ENCODE measurements at places on chromosomes 16 and 17.

GRCh38 chr17:39661744-39662541 is 3.2 kb upstream of the TCAP start:
- DNase-seq = no peak

- DNase-seq = no peak
These were observed 86.9 kb downstream of the SEC14L1 start for GRCh38 chr17:77227461-77228240.

- DNase-seq = no peak
These were observed 7.4 kb downstream of the KIFC3 start for GRCh38 chr16:57794849-57795430.

DNA sequence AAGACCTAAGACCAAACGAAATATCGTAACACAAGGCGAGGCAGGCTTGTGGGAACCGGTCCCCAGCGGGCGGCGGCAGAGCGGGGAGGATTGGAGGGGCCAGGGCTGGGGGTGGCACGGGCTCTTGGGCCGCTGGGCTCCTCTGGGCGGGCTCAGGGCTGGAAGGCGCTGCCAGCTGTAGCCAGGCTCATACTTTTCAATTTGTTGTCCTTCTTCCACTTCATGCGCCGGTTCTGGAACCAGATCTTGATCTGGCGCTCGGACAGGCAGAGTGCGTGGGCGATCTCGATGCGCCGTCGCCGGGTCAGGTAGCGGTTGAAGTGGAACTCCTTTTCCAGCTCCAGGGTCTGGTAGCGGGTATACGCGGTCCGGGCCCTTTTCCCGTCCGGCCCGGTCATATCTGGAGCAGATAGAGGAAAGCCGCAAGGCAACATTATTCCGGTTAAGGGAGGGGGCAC is 1.5 kb downstream of the HOXB5 start:
- no peak for DNase-seq

DNA sequence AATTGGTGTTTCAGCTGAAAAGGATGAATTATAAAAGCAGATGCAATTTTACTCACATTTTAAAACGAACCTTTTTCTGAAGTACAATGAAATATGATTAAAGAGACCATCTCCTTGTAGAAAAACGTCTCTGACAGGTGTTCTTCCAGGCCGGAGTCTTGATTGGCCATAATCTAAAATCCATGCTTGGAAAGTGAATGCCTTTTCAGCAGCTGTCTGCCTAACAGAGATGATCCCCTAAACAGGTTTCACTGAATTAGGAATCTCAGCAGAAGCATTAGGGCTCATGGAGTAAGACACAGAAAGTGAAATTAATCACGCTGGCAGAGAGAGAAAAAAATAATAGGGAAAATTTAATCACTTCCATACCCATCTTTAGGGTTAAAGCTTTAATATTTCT is 39.3 kb upstream of the IRX5 start:
- DNase-seq = no peak

GRCh38 chr17:40361063-40361924 is 3.2 kb downstream of the GJD3 start:
- peak; percentile 58 for DNase-seq

GRCh38 chr17:64531955-64532371 is 25.2 kb downstream of the CEP95 start:
- DNase-seq = no peak

GRCh38 chr17:1431631-1432104 is 24.4 kb downstream of the CRK start:
- DNase-seq = no peak

GRCh38 chr17:78737332-78737731 is 44.7 kb downstream of the CYTH1 start:
- no peak for DNase-seq

DNA sequence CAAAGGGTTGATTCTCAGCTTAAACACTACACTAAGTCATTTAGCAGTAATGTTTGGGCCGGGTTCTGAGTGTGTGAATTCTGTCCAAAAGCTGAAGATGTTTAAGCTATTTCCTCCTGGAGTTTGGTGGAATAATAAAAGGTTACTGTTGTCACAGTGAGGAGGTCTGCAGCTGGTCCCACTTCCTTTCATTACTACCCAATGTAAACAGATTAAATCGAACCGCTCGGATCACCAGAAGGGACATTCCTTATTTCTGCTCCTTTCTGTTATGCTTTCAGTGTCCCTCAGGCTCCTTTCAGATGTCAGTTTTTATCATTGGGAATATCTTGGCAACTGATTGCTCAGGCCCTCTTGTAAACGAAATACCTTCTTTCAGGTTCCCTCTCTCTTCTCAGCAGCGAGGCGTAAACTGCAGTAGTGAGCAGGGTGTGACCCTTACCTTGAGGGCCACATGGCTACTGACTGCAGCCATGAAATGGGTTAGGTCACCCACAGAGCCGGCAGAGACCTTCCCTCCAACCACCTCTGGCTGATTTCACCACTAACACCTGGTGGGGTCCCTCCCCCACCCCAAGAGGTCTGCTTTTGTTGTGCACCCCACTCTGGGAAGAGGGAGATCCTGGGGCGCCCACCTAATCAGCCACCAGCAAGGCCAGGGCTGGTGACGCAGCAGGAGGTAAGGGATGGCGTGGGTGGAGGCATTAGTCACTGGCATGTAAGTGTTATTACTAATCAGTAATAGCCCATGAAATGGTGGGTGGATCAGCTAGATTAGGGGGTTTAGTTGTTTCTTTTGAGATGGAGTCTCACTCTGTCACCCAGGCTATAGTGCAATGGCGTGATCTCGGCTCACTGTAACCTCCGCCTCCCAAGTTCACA is 117.6 kb downstream of the VPS53 start:
- DNase-seq = no peak

DNA sequence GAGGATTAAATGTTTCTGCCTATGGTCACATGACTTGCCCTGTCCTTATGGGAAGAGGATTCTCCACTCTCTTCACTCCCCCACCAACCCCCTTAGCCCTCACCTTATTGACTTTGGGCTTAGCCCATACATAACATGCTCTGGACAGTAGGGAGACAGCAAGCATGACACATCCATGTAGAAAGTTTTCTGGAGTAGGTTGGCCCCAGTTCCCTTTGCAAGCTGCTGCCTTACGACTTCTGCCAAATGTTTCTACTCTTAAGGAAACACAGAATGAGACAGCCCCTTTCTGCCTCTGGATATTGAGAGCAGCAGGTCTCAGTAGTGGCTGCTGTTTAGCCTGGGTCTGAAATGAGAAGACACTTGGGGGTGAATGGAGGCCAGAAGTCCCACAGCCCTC is 282.2 kb downstream of the MAP2K6 start:
- no peak for DNase-seq

GRCh38 chr17:31522284-31522931 is 130.9 kb downstream of the RAB11FIP4 start:
- DNase-seq = no peak

DNA sequence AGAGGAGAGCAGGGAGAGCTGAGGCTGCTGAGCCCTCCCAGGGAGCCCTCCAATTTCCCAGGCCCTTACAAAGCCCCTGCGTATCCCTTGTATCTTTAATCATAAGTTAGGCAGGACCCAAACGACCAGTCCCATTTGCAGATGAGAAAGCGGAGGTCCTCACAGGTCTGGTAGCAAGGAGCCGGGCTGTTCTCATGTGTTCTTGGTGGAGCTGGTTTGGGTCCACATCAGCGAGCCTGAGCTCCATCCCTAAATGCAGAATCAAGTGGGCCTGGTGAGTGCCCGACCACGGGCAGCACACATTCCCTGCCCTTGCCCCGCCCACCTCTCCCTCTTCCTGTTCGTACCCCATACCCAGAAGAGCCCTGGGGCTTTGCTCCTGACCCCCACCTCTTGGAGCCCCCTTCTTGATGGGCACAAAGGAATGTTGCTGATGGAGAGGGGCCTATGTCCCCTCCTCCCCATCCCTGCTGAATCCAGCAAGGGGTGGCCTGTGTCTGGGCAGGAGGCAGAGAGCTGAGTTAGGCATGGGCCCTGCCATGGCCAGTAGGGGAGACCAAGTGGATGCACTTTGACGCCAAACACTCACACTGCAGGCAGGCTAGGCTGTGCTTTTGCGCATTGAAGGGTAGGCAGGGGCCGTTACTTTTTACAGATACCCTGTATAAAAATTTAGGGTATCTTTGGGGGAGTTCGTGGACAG is 18.3 kb upstream of the ADCY7 start:
- DNase-seq = peak; percentile 53

- DNase-seq = no peak
These were observed 7.2 kb downstream of the RASL10B start for GRCh38 chr17:35738519-35739133.

DNA sequence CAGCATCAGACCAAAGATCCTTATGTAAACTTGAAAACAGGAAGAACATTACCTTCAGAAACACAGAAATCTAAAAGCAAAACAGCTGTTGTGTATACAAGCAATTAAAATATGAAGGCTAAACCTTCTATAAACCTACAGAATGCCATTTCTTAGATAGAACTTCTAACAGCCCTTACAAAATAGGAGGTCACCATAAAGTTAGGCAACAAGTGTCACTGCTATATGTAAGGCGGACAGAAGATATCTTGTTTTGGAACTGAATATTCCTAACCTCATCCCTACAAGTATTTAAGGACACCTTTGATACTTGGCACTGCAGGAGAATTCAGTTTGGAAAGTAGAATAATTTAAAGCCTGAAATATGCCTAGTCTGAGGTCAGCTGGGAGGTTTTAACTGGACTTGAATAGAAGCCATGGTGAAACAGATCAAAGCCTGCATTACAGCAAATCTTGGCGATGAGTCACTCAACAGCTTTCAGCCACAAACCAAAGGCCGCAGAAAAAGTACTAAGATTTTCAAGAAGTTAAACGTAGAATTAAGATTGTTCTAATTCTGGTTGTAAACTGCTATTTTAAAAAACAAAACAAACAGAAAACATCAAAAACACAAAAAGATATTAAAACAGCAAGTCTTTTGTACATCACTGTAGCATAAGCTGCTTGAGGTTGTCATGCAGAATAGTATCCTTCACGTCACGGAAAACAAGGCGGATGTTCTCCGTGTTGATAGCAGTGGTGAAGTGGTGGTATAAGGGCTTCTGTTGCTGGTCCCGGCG is 42.7 kb downstream of the GNA13 start:
- peak; percentile 77 for DNase-seq

GRCh38 chr16:15618392-15618791 is 24.6 kb downstream of the MARF1 start:
- DNase-seq = no peak

DNA sequence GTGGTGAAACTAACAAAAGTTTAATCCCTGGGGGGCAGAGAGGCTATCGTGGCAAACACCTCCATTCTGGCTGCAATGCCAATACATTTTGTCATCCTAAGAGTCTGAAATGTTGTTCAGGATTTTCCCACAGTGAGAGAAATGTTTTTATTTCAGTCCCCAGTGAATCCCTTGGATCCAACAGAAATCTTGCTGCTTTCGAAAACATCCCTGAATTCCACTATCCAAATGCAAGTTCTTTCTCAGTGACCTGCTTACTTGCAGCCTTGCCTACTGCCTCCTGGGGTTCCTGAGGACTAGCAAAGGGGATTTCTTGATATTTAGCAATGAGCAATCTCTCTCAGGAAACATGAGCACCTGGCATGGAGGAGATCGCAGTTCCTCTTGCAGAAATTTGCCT is 202.1 kb upstream of the IRX3 start:
- DNase-seq = no peak

DNA sequence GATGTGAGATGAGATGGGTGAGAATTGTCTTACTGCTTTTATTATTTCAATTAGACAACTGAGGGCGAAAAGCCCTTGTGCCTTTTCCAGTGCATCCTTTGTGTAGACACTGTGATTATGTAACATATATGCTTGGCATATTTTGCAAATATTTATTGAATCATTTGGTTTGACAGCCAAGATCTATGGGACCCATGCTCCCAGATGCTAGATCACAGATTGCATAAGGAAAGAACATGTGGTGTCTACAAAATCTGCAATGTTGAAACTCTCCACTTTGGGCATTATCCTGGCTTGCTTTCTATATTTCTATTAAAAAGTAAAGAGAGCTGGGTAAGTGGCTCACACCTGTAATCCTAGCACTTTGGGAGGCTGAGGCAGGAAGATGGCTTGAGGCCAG is 4.8 kb upstream of the COG1 start:
- DNase-seq = no peak

DNA sequence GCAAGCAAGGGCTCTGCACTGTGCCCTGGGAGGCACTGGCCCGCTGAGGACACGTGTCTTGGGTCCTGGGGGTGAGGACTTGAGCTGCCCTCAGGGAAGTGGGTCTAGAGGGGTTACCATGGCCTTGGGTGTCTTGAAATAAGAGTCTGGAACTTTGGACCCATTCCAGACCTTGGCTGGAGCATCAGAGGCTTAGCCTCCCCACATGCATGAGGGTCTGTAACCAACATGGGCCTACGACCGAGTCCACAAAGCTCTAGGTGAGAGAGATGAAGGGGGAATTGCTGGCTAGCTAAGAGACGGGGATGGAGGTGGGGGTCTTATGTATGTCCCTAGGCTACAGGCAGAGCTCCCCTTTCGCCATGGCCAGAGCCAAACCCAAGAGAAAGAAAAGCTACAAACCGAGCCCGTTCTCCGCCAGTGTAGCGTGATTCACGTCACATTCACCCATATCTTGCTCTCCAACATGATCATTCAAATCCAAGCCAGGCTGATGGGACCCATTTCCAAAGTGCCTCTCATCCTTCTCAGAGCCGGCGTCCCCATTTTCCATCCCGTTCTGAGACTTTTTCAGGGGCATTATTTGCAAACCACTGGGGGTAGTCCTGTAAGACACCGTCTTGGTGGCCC is 120.1 kb downstream of the CDYL2 start:
- DNase-seq = no peak

- DNase-seq = no peak
These were observed 5.0 kb upstream of the CCL4L2 start for GRCh38 chr17:36205637-36206485.

DNA sequence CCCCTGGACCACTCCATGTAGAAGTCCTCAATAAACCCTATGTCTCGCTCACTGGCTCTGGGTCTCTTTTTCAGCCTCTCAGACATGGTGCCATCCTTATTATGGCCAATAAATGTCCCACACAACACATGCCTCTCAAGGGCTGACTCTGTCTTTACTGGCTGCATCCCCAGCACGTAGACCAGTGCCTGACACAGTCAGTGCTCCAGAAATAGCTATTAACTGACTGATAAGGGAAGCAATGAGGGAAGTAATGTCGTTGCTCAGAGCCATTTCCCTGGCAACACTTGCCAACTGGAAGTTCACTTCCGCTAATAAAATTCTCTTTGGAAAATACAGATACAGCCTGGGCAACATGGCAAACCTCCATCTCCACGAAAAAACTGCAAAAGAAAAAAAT is 19.1 kb upstream of the APOH start:
- no peak for DNase-seq

GRCh38 chr17:20184977-20185619 is 175.9 kb downstream of the SPECC1 start:
- no peak for DNase-seq

GRCh38 chr16:30626236-30626635 is 16.0 kb upstream of the ZNF689 start:
- no peak for DNase-seq

- DNase-seq = no peak
These were observed 23.3 kb downstream of the CPNE2 start for GRCh38 chr16:57115514-57116182.

GRCh38 chr17:73043686-73044581 is 48.6 kb downstream of the SLC39A11 start:
- DNase-seq = no peak
